ENCODE measurements at places on chromosomes 6 and 20. TPM values are rescaled to one million over a fixed set of nuclear protein-coding genes. Genes with fewer than 3 reads are reported as not detected.

DNA sequence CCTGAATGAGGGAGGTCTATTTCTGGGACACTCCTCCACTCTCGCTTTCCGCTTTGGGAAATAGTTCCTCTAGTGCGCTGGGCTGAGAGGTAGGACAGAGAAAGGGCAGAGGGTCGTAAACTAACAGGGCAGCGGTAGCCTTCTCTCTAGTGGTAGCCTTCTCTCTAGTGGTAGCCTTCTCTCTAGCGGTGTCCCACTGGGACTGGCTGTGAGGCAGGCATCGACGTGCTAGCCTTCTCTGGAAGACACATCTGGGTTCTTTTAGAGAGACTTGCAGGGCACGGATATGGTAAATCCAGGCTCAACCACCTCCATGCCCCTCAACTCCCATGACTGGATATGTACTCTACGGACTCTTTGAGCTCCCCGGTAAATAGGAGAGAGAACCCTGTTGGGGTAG, 74.7 kb upstream of the SLC22A16 start:
- no peak for DNase-seq
- H3K27ac ChIP-seq: no peak overlapping the region
- H3K27me3 ChIP-seq: no peaks in the 10 kb centered on the region
- no peaks in the 10 kb centered on the region for H3K4me1 ChIP-seq
- H3K4me3 ChIP-seq: no peak overlapping the region

GRCh38 chr6:104589940-104590339, 269.8 kb downstream of the HACE1 start:
- DNase-seq: no peak
- H3K4me3 ChIP-seq: no peak overlapping the region
- H3K27ac ChIP-seq: no peak overlapping the region
- H3K27me3 ChIP-seq: no peaks in the 10 kb centered on the region

DNA sequence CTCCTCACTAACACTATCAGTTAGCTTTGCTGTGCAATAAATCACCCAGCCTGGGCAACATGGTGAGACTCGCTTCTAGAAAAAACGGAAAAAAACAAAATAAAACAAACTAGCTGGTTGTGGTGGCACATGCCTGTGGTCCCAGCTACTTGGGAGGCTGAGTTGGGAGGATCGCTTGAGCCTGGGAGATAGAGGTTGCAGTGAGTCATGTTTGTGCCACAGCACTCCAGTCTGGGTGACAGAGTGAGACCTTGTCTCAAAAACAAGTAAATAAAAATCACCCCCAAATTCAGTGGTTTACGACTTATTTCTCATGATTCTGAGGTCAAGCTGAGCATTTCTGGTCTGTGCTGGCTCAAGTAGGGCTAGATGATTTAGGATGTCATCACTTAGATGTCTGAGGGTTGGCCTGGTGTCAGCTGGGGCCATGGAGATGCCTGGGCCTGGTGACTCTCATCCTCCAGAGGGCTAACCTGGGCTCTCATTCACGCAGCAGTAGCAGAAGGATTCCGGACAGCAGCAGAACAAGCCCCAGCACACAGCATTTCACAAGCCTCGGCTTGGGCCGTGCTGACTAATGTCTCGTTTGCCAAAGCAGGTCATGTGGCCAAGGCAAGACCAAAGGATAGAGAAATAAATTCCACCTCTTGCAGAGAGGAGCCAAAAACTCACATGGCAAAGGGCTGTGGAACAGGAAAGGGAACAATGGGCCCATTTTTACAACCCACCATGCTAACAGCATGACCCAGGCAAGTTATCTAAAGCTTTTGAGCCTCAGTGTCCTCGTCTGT, 32.5 kb downstream of the MGME1 start:
- no peaks in the 10 kb centered on the region for H3K4me1 ChIP-seq
- H3K27ac ChIP-seq: no peak overlapping the region
- H3K4me3 ChIP-seq: no peak overlapping the region
- H3K27me3 ChIP-seq: no peaks in the 10 kb centered on the region
- peak; percentile 83 for DNase-seq

DNA sequence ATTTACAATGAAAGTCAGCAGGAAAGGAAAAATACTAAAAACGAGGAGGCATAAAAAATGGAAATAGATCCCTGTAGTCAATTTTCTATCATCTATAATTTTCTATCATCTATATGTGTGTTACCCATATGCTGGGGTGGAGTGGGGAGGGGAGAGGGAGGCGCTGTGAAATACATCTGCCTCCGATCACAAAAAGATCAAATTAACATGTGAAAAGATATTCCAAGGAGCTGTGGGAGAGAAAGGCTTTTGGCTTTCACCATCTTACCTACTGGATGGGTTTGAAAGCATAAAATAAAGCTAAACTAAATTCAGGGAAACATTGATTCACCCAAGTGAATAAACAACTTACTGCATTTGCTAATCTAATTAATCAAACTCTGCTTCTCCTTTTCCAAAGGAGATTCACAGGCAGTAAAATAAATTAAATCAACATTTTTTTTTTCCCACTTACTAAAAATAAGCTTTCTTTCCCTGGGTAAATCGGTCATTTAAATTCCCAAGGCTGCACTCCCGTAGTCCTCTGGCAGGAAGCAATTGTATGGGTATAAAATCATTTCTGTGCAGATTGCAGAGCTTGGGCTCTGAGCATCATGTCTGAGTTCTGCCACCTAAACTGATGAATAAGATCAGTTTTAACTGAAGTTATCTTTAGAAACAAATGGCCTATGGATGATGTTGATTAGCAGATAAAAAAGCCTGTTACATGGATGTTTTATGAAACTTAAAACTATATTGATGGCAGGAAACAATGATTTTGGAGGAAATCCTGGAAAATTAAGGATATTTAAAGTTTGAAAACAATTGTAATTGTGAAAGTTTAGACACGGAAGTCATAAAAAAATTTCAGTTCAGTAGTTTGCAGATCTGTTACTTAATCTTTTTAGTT, 147.9 kb downstream of the SOX4 start:
- no peak for DNase-seq
- H3K4me3 ChIP-seq: no peak overlapping the region
- H3K27me3 ChIP-seq: no peaks in the 10 kb centered on the region
- H3K36me3 ChIP-seq: no peaks in the 10 kb centered on the region
- H3K4me1 ChIP-seq: peaks cover 6% of the 10 kb centered on the region
- no peak overlapping the region for H3K27ac ChIP-seq

DNA sequence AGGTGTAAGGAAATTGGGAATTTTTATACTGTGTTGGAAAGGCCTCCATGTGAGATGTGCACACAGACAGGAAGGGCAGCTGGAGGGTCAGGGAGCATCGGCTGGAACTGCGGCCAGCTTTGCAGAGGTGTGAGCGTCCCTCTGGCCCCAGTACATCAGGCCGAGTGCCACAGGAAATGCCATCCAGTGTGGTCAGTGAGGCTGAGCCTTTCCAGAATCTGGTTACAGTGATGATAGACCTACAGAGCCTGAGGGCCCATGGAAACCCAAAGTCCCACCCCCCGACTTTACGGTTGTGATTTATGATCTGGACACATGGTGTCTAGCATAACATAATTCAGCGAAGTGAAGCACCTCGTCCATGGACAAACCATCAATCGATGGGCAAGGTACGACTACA, 137.3 kb upstream of the PDE10A start:
- H3K36me3 ChIP-seq: no peaks in the 10 kb centered on the region
- H3K4me1 ChIP-seq: no peaks in the 10 kb centered on the region
- H3K4me3 ChIP-seq: no peak overlapping the region

DNA sequence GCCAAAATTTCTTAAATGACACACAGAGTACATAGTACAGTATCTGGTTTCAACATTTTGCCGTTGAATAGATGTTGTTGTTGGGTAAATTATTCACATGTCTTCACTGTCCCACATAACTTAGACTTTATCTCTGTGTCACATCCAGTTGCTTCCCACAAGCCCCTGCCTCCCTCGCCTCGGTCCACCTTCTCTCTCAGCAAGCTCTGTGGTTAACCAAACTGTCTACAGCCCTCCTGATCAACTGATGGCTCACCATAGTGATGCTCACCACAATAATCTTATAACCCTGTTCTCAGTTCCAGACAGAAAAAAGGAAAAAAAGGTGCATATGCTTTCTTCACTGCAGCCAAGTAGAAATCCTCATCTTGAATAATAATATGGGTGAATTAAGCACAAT, 23.0 kb downstream of the IL17F start:
- no peaks in the 10 kb centered on the region for H3K36me3 ChIP-seq
- H3K27ac ChIP-seq: no peak overlapping the region
- no peaks in the 10 kb centered on the region for H3K27me3 ChIP-seq

DNA sequence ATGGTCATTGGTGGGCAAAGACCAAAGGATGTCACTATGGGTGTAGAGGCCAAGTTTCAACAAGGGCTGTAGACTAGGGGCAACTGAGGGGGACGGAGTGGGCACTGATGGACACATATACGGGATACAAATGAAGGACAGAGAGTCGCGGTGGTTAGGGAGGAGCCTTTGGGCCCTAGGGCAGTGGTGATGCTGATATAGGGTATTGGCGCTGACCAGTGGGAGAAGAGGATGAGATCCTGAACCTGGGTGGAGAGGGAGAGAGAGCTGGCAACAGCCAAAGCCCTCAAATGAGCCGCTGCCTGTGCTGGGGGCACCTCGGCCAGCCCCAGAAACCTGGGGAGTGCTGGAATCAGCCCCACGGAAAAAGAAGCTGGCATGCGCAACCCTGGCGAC, 1.6 kb downstream of the CDH22 start:
- H3K4me3 ChIP-seq: no peak overlapping the region
- H3K27ac ChIP-seq: no peak overlapping the region

- H3K36me3 ChIP-seq: no peaks in the 10 kb centered on the region
- H3K27ac ChIP-seq: no peak overlapping the region
- peaks cover 2% of the 10 kb centered on the region for H3K4me1 ChIP-seq
These were observed 556 bp downstream of the NKX2-4 start for GRCh38 chr20:21396599-21397340.

DNA sequence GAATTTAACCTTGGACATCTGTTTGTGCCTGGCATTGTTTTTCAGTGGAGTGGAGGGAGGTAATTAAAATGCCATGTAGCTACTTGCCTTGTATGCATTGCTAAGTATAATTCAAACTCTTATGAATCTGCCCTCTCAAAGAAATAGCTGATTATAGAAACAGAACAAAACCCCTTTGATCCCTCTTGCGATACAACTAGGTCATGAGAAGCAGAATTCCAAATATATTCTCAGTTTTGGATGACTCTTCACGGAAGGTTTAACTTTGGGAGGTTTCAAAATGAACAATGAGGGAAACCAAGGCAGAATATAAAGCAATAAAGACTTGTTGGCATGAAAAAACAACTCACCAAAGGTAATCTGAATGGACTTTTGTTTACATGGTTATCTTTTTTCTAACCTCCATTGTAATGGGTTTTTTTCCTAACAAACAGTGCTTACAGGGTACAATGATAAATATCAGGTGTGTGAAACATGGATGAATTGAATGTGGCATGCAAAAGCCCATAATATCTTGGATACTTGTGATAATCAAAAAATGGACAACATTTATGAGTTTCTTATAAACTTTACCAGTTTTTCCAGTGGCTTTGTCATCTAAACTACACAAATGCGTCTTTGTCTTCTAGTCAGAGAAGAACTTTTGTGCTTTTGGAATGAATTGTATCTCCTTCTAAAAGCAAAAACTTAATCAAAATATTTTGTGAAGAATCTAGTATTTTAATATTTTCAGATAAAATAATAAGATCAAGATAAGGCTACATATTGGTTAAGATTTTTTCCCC, 15.7 kb upstream of the HEY2 start:
- no peak overlapping the region for H3K4me3 ChIP-seq
- DNase-seq: no peak
- H3K27ac ChIP-seq: no peak overlapping the region
- no peaks in the 10 kb centered on the region for H3K4me1 ChIP-seq

GRCh38 chr20:1345756-1346093, 16.8 kb upstream of the SDCBP2 start:
- no peaks in the 10 kb centered on the region for H3K4me1 ChIP-seq
- no peak overlapping the region for H3K4me3 ChIP-seq
- no peaks in the 10 kb centered on the region for H3K36me3 ChIP-seq
- no peaks in the 10 kb centered on the region for H3K27me3 ChIP-seq
- H3K27ac ChIP-seq: no peak overlapping the region
- no peak for DNase-seq

- no peaks in the 10 kb centered on the region for H3K4me1 ChIP-seq
- no peak overlapping the region for H3K4me3 ChIP-seq
- H3K36me3 ChIP-seq: no peaks in the 10 kb centered on the region
These were observed 40.8 kb upstream of the GFOD1 start for GRCh38 chr6:13528232-13528631.

DNA sequence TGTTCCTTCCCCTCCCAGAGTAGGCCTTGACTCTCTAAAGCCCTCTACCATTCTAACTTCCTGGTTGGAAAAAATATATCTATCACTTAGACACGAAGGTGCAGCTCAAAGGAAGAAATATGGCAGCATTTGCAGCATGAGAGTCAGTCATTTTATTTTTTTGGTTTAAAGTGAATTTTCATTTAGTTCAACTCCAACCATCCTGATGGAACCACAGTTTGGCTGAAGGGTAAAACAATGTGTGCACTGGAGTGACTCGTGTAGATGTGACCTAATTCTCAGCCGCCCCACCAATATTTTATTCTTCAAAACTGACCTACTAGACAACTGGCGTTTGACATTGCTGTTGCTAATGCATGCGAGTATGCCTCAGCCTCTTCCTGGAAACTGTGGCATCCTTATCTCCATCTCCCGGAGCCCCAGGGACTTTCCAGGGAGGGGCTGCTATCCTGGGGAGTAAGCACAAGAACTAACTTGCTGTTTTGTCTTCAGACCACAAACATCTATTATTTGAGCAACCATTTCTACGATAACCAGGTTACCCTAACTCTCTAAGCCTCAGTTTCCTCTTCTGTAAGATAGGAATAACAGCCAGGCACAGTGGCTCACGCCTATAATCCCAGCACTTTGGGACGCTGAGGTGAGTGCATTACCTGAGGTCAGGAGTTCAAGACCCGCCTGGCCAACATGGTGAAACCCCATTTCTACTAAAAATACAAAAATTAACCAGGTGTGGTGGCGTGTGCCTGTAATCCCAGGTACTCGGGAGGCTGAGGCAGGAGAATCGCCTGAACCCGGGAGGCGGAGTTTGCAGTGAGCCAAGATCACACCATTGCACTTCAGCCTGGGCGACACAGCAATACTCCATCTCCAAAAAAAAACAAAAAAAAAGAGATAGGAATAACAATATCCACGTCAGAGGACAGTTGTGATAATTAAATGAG, 148.7 kb upstream of the JARID2 start:
- H3K27ac ChIP-seq: no peak overlapping the region
- no peak overlapping the region for H3K4me3 ChIP-seq
- H3K27me3 ChIP-seq: no peaks in the 10 kb centered on the region
- no peaks in the 10 kb centered on the region for H3K36me3 ChIP-seq
- DNase-seq: no peak

DNA sequence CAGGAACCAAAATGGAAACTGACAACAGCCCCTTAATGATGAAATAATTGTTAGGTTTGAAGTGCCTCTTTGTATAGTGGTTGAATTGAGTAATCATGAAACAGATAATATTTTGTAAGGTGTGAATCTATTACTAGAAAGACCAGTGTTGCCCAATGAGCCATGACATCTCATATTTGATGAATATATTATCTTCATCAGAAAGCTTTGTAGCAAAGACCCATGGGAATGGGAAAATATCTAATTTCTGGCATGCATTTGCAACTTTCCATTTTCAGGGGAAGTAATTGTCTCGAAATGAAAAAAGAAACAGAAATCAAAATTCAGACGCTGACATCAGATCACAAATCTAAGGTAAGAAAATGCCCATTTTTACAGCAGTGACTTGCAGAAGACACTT, 57.3 kb upstream of the LAMP5 start:
- no peak overlapping the region for H3K4me3 ChIP-seq
- DNase-seq: no peak
- no peaks in the 10 kb centered on the region for H3K4me1 ChIP-seq

Gene JPH2
- 86.7 TPM for total RNA-seq

Gene MROH8
- not detected for total RNA-seq

Gene KIAA1755
- total RNA-seq: 15.2 TPM

Gene SIRPB2
- total RNA-seq: 8.6 TPM

Gene MCCD1
- total RNA-seq: not detected

Gene TRIM10
- total RNA-seq: not detected

Gene NNAT
- not detected for total RNA-seq

Measured in ascending aorta (tissue), 2 donors.